LoVo (cell line): ENCODE measurements at places on chromosomes 7 and 10.

- DNase-seq: no peak
Measured at GRCh38 chr10:89102735-89103134, 104.4 kb downstream of the CH25H start.

- DNase-seq: no peak
Measured at GRCh38 chr7:184294-185264, 7.8 kb upstream of the FAM20C start.

DNA sequence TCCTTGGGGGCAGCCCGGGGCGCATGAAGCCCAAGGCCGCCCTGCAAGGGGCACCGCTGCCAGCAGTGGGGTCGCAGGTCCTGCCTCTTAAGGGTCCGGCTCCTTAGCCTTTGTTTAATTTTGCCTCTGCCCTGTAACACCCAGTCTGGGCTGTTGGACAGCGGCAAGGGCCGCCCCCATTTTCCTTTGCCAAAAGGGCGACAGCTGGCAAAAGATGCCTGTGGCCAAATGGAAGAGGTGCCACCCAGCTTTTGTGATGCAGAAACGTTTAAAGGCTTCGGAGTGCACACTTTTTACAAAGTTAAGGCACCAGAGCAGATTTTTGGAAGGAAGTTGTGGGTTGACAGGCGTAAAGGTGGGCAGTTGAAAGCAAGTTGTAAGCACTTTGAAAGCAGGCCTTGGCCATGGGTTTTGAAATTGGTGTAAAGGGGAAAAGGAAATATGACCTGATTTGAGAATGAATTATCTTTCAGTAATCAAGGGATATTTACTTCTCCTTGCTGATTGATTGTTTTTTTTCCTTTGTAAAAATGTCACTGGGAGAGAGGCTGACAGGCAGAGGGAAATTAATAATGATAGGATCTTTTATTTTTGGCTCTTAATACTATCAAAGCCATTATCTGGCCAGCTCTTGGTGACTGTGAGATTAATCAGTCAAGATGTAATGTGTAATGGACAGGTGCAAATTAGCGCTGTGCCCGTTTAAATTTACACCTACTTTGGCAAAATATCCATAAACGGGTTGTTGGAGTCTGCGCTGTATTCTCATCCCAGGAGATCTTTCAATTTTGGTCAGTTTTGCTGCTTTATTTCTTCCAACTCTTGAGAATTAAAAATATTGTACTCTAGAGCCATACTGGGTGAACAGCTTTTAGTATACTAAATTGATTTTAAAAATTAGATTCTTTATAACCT is 1.2 kb downstream of the CASD1 start:
- peak; percentile 47 for DNase-seq

- DNase-seq: no peak
Measured at GRCh38 chr10:128908499-128908898, 558.5 kb upstream of the MGMT start.
